ENCODE measurements at places on chromosomes 6 and 20.

- no peak for DNase-seq
Observed at GRCh38 chr6:139395371-139395770, 20.9 kb upstream of the CITED2 start.

GRCh38 chr6:44237813-44238433 lies 9.0 kb upstream of the HSP90AB1 start:
- peak; percentile 87 for DNase-seq

DNA sequence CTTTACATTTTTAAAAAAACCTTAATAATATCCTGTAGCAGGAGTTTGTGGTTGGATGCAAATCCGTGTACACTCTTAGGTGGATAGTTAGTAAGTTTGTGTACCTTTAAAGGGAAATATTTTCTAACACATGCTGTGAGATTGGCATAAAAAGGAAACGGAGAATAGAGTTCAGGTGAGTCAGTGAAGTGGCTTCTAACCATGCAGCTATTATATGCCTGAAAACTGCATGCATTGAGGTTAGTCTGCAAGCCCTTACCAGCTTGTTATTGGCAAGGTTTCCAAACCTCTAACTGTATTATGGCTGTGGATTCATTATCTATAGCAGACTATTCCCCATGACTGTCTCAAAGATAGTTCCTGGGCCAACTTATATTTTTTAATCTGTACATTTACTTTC lies 420.6 kb upstream of the MMS22L start:
- no peak for DNase-seq

DNA sequence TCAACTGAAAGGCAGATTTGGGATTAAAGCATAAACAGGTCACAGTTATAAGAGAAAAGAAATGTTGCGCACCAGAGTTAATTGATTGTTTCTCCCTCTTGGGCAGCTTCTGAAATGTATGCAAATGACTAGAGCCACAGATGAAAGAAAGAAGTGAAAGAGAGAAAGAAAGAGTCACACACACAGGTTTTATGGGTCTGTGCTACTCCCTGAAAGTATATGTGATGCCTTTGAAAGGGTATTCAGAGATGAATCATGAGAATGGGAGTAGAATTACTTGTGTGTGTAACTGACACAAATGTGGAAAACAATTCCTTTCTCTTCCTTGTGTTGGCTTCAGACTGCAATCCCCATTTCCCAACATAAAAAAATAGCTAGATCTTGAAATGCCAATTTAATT lies 196.9 kb downstream of the FOXA2 start:
- no peak for DNase-seq

DNA sequence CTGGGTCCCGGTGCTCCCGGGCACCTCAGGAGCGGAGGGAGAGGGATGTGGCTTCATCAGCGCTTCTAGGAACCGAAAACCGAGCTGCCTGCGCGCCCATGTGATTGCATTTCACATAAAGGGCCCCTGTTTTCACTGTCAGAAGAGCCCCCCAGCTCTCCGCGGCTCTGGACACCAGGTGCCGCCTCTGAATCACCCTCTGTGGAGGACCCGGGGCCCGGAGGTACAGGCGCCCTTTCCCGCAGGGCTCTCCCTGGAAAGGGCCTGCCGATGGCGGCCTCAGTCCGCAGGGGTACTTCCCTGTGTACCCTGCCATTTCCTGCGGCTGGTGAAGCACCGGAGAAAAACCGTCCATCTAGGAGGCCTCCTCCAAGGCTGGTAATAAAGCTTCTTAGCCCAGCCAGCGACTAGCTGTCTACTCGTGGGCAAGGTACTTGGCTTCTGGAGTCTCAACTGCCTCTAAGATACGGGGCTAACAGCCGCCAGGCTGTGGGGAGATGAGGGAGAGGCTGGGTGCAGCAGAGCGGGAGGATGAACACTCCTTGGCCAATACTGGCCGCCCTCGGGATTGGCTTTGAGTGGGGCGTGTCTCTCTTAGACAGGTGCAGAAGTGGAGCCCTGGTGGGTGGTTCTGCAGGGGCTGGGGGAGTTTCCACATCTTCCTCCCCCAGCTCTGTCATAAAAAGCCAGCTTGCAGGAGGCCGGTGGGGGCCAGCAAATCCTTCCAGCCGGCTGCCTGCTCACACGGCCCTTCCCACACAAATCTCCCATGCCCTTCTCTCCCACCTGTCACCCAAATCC lies 1.6 kb downstream of the PPP1R16B start:
- DNase-seq = no peak

Data from liver (tissue), 10 donors.